ENCODE measurements at places on chromosomes 12 and 14.

GRCh38 chr12:1330477-1330827 is 263.9 kb downstream of the FBXL14 start:
- no peak for DNase-seq

DNA sequence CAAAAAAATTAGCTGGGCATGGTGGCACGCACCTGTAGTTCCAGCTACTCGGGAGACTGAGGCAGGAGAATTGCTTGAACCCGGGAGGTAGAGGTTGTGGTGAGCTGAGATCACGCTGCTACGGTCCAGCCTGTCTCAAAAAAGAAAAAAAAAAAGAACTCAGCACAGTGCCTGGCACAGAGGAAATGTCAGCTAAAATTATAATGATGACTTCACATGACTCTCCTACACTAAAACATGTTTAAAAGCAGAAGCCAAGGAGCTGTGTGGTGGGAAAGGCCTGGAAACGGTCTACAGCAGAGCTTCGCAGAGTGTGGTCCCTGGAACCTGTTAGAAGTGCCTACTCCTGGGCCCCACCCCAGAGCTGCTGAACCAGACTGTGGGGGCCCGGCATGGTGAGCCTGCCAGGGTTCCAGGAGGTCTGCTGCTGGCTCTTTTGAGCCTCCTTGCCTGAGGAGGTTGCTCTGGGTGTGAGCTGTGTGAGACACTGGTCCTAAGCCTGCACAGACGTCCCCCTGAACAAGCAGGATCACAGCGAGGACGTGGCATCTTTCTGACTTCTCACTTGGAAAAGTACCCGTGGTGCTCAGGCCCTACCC is 28.1 kb downstream of the TCHP start:
- no peak for DNase-seq

DNA sequence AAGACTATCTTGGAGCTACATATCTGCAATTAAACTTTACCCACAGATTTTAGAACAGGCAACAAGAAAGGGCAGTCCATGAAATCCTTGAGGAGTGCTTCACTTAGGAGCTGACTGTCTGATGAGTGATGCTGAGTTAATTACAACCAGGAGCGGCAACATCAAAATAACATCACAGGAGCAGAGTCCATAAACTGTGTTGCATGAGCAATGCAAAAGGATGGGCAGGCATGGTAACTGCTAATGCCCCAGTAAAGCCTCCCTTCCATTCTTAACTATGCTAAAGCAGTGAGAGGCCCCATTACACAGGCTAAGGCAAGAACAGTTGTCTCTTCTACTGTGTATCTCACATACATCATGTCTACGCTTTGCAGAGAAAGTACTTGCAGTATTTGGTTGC is 156.6 kb downstream of the PAX9 start:
- no peak for DNase-seq

DNA sequence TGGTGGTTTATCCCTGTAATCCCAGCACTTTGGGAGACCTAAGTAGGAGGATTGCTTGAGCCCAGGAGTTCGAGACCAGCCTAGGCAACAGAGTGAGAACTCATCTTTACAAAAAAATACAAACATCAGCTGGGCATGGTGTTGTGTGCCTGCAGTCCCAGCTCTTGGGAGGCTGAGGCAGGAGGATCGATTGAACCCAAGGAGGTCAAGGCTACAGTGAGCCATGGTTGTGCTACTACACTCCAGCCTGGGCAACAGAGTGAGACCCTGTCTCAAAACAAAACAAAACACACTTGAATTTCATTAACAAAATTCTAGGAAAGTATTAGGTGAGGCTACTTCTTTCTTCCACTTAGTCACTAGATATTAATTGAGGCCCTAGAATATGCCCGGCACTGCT is 77.1 kb downstream of the STXBP6 start:
- no peak for DNase-seq

DNA sequence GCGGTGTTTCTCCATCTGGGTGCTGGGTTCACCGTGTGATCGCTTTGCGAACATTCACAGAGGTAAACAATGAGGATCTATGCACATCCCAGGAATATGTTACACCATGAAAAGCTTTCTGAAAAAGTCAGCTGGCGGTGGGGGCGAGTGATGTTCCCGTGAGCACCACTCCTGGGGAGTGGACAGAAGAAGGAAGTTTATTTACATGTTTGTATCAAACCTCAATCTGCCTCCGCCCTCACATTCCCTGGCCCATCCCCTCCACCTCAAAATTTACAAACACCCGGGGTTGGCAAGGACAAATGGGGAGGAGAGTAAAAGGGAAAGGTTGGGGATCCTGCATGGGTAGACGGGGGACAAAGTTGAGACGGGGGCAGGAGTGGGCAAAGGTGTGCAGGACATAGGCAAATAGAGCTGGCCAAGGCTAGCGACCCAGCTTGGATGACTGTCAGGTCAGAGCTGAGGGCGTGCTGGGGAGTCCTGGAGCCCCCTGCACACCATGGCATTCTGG is 6.9 kb downstream of the TNFRSF1A start:
- no peak for DNase-seq

GRCh38 chr12:118190266-118190665 is 54.3 kb downstream of the PEBP1 start:
- no peak for DNase-seq

GRCh38 chr12:56931474-56931978 is 2.7 kb downstream of the SDR9C7 start:
- DNase-seq: no peak

DNA sequence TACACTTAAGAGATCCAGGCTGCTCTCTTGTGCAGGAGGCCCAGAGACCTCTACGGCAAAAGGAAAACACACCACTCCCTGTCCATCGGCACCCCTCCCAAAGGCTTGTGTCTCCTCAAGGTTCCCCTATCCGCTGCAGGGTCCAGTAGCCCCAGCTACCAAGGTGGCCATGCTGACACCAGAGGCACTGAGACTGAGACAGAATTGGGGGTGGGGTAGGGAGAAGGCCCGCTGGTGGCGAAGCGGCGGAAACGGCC is 590 bp downstream of the DDIT3 start:
- DNase-seq: no peak

DNA sequence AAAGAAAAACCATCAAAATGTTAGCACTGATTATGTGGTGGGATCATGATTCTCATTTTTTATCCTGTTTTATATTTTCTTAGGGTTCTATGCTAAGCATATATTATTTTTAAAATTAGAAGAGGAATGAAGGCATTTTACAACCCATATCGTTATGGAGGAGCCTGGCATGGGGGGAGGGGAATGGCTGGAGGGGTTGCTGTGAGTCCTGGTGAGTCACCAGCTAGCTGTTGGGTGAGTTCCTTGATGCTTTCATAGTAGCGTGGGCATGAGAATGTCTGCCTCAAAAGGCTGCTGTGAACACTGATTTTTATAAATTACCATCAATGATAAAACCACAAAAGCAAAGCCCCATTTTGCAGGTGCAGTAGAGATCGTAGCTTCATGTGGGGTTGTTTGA is 46.9 kb downstream of the C14orf132 start:
- no peak for DNase-seq

- DNase-seq: peak; percentile 7
Observed at GRCh38 chr12:43758247-43758727, 303 bp downstream of the PUS7L start.

GRCh38 chr12:42174978-42175377 is 30.3 kb upstream of the GXYLT1 start:
- no peak for DNase-seq

DNA sequence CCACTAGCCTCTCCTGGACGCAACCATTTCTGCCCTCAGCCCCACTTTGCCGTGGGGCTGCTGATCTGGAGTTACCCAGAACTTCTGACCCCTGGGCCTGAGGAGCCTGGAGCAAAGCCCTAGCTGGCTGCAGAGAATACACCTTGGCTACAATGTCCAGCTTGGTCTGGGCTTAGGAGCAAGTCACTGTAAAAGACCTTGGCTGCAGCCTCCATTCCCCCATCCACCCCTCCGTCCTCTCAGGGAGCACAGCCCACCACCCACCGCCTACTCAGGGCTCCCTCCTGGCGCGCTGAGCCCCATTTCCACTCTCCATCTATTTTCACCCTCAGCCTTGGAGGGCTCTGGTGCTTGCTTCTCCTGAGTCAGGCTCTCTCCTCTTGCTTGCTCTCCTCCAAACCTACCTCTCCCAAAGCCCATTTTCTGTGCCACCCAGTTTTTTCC is 42.9 kb downstream of the ERH start:
- DNase-seq: no peak

GRCh38 chr14:55537782-55538181 is 42.2 kb upstream of the KTN1 start:
- DNase-seq: no peak

DNA sequence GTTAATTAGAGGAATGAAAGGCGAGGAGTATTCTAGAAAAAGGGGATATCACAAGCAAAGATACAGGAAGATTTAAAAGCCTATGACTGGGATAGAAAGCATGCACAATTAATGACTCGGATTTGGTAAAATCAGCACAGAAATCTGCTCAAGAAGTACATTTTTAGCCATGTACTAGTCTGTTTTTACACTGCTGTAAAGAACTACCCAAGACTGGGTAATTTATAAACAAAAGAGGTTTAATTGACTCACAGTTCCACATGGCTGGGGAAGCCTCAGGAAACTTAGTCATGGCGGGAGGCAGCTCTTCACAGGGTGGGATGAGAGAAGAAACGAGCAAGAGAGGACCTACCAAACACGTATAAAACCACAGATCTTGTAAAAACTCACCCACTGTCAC is 716.3 kb upstream of the MDGA2 start:
- no peak for DNase-seq

GRCh38 chr12:80868576-80868975 is 69.2 kb downstream of the LIN7A start:
- no peak for DNase-seq

DNA sequence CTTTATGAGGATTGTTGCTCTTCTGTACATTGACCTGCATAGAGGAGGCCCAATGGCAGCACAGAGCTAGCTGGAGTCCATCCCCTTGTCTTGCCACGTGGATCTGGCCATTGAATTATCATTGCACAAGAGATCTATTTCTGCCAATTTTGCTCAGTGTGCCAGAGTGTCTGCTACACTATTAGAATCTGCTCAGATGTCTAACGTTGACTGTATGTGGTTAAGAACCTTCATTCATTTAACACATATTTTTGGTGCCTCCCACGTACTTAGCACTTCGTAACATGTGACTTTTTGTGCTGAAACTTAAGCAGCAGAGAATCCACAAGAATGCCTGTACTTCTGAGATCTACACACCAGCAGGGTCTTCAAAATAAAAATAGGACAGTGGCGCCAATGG is 166.0 kb upstream of the VASH1 start:
- DNase-seq: no peak

GRCh38 chr14:65268594-65268993 is 143.9 kb upstream of the FUT8 start:
- DNase-seq: no peak

GRCh38 chr12:45010059-45010458 is 40.8 kb downstream of the DBX2 start:
- DNase-seq: no peak

DNA sequence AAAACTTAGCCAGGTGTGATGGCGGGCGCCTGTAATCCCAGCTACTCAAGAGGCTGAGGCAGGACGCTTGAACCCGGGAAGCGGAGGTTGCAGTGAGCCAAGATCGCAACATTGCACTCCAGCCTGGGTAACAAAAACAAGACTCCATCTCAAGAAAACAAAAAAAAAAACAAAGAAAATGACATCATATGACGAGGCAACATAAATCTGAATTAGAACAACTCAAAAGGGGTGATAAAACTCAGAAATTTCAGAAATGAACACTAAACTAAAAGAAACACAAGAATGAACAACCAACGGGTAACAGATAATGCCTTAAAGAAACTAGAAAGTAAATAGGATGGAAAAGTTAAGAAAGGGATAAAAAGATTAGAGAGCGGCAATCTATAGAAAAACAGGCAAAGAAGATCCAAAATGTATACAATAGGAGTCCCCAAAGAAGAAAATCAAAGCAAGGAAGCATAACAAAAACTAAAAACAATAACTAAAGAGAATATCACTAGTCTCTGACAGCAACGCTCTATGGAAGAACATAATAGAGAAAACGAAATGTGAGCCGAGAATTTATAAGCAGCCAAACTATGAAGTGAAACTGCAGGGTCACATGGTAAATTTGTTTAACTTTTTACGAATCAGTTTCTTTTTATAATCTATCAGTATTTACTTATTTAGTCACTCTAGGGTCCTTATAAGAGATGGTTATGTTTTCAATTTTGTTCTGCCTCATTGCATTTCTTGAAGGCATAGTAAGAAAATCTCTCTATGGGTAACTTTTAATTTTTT is 45.7 kb downstream of the SPPL3 start:
- no peak for DNase-seq

- DNase-seq: no peak
Observed at GRCh38 chr12:100248886-100249285, 18.0 kb downstream of the DEPDC4 start.

DNA sequence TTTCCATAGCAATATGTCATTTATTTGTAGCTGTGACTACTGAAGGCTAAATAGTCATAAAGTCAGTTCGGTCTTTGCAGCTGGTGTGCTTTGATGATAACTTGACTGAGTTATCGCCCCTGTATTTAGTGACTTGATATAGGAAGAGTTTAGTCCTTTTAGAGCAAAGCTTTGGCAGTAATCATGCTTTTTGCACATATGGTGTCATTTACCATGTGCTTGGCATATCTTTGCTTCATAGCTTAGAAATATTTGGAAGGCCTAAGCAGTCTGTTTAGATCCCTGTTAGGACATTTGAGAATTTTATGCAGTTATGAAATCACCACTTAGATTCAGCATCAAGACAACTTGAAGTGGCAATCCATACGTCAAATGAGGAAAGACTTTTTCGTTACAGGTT is 31.6 kb downstream of the POLR3B start:
- no peak for DNase-seq

- no peak for DNase-seq
Observed at GRCh38 chr12:65334521-65334920, 56.0 kb downstream of the MSRB3 start.

- no peak for DNase-seq
Observed at GRCh38 chr12:42326541-42327226, 717 bp downstream of the PPHLN1 start.

DNA sequence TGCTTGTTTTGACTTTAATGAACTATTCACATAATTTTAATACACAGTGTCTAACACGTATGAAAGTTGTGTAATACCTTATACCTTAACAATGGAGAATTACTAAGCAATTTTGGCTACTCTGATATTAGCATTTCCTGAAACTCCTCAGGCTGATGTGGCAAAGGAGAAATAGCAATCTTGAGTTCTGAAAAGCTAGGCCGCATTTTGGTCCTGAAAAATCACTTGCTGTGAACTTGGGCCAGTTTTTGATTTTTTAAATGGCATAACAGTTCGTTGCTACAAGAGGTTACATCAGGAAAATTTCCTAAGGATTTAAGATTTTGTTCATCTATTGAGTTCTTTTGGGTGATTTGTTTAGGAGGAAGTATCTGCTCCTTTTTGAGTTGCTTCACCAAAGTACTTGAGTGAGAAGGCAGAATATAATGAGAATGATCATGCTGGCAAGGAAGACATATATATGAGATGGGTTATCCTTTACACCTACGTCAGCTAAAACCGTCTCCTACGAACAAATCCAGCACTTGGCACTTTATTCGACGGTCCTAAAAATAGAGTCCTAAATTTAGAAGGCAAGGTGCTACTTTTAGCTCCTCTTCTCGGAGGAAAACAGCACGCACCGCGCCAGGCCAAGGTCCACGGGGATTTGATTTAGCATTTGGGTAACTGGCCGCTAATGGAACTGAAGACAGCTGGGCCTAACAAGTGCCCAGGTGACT is 32.2 kb downstream of the MIA2 start:
- no peak for DNase-seq

GRCh38 chr12:68803948-68804656 is 3.9 kb upstream of the MDM2 start:
- no peak for DNase-seq

- DNase-seq: no peak
Observed at GRCh38 chr12:55972042-55972441, 1.8 kb upstream of the RAB5B start.

Measured in GM12891 (cell line).